ENCODE measurements at places on chromosomes 4 and X.
A peak's percentile ranks its signal among the peaks of the same experiment; 100 is the strongest.

- DNase-seq: no peak
Observed at GRCh38 chr4:126038502-126039144, 723.9 kb downstream of the FAT4 start.

DNA sequence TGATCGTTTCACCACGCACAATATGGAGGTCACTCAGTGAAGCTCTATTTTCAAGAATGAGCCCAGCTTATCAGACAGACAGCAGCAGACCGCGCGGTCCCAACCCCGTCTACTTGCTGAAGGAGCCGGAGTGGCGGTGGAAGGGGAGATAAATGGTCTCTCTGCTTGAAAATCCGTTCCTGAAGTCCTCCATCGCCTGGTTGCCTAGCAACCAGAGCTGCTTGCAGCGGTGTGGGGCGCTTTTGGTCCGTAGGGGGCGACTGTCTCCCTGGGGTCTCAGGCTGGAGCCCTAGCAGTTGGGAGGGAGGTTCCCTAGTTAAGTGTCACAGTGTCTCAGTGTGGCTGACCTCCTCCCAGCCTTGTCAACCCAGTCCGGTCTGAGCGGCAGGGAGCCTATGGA, 8.3 kb upstream of the DLG3 start:
- no peak for DNase-seq

- DNase-seq: no peak
Observed at GRCh38 chr4:151227731-151228130, 49.2 kb upstream of the PRSS48 start.

DNA sequence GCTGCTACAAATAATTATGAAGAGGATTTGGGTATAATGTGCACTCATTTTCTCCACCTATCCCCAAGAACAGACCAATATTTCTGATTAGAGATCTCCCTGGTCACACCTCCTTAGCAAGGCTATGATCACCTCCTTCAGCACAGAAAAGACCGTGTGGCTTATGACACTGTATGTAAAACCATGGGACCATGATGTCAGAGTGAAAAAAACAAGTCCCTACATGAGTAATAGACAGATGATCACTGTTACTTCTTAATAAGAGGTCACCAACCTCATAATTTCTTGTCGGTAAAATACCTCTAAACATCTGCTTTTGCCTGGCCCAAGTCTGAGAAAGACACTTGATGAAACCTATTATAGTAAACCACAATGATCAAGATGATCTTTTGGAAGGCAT, 330.6 kb upstream of the F9 start:
- DNase-seq: no peak

GRCh38 chr4:184635381-184635780, 13.9 kb downstream of the CASP3 start:
- DNase-seq: no peak

- no peak for DNase-seq
Observed at GRCh38 chr4:95572304-95572991, 23.7 kb upstream of the UNC5C start.

DNA sequence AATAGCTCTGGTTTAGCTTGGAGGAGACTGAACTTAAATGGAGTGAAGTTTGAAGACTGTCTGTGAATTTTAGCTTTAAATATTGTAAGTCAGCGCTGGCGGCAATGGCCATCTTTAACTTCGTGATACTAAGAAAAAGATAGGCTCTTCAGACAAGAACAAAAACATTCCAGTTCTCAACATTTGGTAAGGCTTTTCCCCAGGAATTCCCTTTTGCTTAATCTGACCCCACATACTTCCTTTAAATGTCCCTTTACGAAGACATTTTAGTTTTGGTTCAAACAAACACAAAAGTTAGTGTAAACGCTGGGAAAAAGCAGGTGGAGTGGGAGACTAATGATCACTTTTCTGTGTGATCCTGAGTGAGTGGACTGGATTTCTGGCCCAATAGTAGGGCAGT, 106.2 kb downstream of the MAML3 start:
- no peak for DNase-seq

GRCh38 chr4:188778905-188779304, 639.7 kb downstream of the TRIML1 start:
- no peak for DNase-seq

GRCh38 chrX:149984411-149984810, 46.1 kb upstream of the EOLA2 start:
- no peak for DNase-seq

GRCh38 chr4:55096045-55096444, 29.4 kb downstream of the KDR start:
- no peak for DNase-seq

GRCh38 chr4:164935363-164935762, 42.1 kb downstream of the TRIM61 start:
- no peak for DNase-seq

DNA sequence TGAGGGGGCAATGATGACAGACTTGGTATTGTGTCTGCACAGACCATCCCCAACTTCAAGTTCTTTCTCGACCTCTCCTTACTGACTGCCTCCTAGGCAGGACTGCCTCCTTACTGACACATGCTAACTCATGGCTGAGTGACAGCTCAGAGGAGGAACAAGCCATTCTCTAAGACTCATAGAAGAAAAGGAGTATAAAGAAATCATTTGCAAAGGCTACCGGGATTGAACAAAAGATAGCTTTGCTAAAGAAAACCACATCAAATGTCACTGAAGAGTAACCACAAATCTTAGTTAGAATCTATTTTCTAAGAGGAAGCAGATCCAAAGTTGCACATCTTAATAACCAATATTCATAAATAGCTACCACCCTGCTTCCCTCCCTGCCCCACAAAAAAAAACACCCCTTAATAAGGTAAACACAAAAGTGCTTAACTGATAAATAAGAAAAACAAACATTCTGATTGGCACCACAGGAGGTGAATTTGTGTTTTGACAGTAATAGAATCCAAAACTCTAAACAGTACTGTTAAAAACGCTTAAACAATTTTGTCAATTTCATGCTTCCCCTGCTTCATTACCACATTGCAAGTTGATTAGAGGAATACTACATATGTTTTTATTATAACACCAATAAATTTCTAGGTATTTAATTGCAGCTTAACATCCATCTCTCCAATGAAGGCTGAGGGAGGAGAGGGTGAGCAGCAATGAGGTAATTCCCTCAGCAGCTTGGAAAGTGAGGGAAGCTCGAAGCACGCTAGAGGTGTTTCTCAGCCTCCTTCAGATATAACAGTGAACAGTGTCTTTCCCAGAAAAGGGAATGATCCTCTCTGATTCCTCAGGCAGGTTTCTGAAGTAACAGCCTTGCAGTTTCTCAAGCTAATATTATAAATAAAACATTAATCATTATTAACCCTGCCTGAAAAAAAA, 160.0 kb downstream of the HNRNPD start:
- no peak for DNase-seq

- DNase-seq: no peak
Observed at GRCh38 chr4:150782921-150783320, 201.0 kb downstream of the MAB21L2 start.

GRCh38 chr4:73761856-73762255, 21.5 kb downstream of the CXCL8 start:
- DNase-seq: no peak

GRCh38 chrX:15242899-15243555, 26.9 kb downstream of the ASB9 start:
- DNase-seq: peak; percentile 56

DNA sequence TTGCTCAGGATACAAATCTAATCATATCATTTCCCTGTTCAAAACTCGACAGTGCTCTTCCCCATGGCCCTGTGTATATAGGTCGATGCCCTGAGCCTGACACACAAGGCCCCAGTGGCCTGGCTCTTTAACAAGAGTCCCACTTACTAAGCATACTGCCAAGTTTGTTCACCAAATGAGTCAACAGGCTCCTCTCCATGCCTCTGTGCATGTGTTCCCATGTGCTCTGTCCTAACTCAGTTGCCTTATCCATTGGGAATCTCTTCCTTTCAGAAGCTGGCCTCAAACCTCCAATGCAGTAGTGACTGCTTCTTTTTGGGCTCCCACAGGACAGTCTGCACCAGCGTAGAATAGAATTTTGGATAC, 18.9 kb upstream of the CXCR3 start:
- DNase-seq: no peak

DNA sequence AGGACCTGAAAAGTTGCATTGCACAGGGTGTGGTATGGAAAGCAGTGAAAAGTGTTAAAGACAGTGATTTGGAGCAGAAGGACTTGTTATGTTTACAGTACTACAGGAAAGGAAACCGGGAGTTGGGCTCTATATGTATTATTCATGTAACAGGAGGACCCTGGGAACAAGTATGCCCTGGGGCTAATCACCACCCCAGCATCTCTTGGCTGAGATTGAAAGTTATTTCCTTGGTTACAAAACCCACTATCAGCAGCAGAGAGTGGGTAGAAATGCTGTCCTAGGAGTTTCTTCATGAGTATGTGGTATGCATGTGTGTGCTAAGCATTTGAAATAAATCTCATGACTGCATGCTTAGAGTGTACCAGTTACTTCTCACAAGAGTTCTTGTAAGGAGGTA, 46.9 kb downstream of the STK32B start:
- DNase-seq: no peak

DNA sequence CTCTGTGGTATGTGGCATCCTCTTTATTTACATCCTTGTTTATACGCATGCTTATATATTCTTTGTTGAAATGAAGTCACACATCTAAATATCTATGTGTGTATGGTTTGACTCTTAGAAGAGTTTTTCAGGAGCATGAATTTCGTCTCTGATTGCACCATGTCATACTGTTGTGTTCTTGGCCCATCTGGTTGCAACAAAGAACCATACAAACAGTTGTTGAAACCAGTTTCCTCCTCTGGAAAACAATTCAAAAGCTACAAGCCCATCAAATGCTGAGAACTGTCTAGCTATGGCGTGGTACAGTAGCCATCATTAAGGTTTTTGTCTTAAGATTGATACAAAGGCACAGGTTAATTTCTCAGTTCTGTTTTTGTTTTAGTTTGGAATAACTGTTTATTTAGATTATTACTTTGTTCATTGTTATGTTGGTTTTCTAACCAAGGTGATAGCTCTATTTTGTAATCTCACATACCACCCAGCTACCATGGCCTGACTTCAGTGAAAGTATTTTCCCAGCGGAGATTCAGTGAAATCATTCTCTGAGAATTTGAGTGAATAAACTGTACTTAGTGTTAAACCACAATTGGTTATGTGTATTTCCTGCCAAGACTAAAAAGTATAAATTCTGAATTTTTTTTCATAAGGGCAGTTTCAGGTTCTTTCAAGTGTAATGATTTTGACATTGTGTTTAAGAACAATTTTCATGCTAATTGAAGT, 91.0 kb downstream of the ARHGAP24 start:
- DNase-seq: no peak

DNA sequence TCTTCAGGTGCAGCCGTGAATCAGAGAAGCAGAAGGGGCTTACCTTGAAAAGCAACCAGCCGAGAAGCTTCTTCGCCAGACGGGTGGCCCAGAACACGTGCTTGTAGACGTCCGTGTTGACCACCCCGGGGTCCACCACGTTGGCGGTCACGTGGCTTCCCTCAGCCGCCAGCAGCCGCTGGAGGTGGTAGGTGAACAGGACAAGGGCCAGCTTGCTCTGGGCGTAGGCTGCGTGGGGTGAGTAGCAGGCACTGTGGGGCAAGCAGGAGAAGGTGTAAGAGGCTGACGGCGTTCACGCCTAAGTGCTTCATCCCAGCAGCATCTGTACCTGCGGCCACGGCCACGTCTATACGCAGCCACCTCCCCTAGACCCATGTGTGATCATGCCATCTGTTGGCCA, 257.8 kb downstream of the DHRSX start:
- DNase-seq: no peak

DNA sequence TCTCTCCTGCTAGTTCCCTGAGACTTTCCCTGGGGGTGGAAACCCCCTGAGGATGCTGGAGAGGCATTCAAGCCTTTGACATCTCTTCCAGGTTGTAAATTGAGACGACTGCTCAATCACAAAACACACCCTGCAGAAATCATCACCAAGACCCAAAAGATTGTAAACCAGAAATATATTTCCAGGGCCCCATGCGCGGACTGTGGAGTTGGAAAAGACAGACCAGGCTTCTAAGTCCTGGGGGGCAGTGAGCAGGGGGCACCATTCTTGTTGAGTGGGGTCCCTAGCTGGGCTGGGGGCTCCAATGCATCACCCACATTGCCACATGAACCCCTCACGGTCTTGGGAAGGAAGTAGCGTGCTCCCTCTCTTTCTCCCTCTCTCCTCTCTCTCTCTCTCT, 87.9 kb upstream of the C4orf50 start:
- no peak for DNase-seq

Data from left colon (tissue), 2 donors.